GM20000 (cell line): ENCODE measurements at places on chromosomes 2 and 18.

DNA sequence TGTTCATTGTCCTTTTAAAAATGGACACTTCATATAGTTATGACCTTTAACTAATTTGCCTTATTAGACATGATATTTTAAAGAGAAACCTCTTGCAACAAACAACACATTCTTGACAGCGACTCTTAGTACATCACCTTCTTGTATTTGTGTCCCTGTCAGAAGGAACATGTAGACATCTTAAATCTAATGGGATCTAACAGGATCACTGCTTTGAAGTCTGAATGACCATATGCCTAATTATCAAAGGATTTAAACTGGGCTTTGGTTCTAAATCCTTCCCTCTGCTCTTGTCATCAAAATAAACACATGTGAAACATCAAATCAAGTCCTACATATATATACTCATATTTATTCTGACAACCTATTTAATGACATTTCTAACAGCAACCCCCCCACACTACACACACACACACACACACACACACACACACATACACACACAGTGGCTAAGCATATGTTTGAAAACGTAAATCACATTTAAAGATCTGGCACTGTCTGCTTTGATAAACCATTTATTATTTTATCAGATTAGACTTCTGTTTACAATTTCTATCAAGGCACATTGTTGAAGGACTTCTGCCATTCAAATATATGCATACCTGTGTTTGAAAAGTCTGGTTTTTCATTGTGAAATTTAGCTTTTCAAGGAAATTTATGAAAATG, 4.2 kb downstream of the GALNT13 start:
- DNase-seq, result no peak

DNA sequence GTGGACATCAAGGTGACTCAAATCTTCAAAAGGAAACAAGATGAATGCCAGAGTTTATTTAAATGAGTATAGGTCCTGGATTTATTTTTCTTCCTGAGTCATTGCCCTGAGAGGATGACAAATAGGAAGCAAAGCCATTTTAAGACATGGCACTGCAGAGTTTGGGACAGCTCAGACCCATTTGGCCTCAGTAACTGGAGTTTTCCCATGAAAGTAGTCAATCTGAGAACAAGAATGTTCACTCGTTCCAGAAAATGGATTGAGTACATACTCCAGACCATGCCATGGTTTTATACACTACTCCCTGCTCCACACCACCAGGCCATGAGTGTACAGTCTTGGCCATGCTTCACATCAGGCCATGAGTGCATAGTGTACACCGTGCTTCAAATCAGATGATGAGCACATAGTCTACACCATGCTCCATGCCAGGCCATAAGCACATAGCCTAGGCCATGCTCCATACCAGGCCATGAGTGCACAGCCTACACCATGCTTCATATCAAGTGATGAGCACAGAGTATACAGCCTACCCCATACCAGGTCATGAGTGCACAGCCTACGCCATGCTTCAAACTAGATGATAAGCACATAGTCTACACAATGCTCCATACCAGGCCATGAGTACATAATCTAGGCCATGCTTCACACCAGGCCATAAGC, 202.4 kb downstream of the FBXO15 start:
- DNase-seq, result no peak

DNA sequence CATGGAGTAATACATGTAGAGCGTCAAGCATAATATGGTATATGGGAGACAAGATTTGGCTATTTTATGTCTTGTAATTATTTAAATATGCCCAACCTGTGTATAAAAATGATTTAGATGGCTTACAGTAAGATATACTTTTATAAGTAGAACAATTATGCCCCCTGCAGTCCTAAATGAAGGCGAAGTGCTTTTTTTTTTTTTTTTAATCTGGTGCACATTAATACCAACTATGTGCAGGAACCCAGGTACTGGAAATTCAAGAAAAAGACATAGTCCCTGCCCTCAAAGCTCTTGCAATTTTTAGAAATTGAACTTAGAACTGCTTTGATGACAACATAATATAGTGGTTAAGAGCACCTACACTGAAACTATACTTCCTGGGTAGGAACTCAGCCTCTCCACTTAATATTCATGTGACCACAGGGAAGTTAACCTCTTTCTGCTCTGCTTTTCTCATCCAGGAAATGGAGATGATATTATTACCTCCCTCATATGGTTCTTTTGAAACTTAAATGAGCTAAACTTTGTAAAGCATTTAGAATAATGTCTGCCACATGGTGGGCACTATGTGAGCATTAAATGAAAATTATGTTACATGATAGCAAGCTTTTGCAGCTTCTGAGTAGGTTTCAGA, 38.1 kb downstream of the AFTPH start:
- DNase-seq, result no peak

GRCh38 chr2:157441072-157441454, 2.8 kb downstream of the CYTIP start:
- DNase-seq, result peak; percentile 45

GRCh38 chr2:95344215-95344583, 47.1 kb downstream of the KCNIP3 start:
- no peak for DNase-seq

DNA sequence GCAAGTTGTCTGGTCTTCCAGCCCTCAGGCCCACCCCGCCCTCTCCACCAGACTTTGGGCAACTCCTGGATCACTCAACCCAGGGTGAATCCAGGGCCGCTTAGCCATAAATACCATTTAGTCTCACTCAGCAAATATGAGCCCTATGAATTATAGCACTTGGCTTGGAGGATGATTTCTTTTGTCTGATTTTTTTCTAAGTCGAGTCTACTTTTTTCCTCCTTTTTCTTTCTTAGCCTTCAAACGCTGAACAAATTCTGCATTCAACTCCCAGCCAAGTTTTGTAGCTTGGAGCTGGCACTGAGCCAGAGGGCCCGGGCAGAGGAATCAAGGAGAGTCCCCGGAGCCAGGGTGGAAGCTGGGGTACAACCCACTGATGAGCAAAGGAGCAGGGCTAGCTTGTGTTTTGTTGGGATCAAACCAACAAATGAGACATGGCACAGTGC, 48.7 kb downstream of the SERTAD2 start:
- DNase-seq, result no peak

GRCh38 chr2:174662859-174663258, 65.3 kb upstream of the WIPF1 start:
- no peak for DNase-seq

DNA sequence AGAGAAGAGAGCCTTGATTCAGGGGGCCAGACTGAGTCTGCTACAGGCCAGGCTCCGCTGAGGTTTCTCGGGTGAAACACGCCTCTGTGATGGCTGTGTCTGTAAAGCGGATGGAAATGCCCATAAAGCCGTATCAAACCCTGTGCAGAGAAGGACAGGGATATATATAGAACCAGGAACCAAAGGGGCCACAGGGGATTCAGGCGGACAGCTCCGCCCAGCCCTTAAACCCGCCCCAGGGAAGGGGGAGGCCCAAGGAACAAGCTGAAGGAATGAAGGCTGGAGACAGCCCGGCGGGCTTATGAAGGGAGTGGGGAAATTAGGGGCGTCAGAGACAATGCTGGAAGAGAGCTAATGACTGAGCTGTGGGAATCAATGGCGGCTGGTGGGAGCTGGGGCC, 42.1 kb downstream of the NHEJ1 start:
- DNase-seq, result no peak

DNA sequence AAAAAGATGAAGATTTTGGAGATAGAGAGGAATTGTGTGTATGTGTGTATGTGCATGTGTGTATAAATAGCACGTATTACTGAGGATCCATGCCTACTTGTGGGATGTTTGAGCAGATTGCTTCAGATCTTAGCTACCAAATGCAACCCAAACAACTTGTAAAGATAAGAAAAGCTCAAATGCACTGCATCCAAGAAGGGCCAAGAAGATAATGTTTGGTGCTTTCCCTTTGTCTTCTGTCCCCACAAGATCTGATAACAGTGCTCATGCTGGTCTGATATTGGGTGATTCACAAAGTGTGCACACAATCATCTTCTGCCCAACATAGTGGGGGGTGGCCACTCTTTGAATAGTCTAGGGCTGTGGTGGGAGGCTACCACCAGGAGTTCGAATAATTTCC, 284.8 kb upstream of the CYRIA start:
- DNase-seq, result no peak

DNA sequence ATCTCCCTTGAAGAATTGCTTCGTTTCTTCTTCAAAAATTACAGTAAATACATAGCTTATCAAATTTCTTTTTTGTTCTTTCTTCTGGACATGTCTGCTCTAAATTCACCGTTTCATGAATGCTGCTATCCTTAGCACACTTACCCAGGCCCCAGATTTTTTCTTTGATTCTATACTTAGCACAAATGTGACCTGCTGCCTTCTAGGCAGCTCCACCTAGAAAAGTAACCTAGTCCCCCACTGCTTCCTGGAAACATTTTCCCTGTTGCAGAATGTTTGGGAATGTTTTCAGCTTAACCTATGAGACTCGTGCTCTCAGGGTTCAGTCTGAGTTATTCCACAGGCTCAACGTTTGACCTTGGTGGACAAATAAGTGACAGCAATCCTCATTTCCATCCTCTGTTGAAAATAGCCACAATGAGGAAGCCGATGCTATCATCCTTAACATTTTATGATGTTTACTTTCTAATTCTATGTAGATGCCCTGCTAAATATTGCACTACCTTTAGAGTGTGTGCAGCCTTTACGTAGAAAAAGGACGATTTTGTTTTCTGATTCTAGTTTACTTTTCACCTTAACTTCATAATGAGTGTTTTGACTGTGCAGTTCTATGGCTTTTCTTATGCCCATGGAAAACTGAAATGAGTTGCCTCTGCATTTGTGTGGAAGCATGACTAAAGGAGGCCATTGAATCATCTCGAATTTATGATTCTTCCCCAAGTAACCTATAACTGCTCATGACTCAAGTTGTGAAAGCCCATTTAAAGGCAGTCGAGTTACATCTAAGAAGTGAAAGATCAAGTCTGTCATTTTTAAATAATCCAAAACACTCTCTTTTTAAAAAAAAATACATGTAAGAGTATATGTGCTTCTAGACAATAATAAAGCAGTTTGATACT, 47.7 kb downstream of the TMEM182 start:
- DNase-seq, result no peak

GRCh38 chr2:238167761-238168160, 9.0 kb downstream of the ERFE start:
- peak; percentile 29 for DNase-seq

DNA sequence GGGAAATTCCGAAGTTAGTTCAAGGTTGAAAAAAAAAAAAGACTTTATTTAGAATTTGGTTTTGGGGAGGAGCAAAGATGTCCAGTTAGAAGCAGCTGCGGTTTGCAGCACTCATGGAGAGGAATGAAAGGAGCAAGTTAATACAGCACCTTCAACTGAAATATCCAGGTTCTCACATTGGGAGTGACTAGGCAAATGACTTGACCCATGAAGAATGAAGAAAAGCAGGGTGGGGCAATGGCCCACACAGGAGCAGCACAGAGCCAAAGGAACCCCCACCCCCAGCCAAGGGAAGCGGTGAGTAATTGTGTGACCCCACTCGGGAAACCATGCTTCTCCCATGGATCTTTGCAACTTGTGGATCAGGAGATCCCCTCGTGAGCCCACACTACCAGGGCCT, 32.8 kb downstream of the ZNF892 start:
- DNase-seq, result no peak

- DNase-seq, result no peak
These were observed 125.4 kb downstream of the TPO start for GRCh38 chr2:1538663-1539062.

- DNase-seq, result no peak
These were observed 65.4 kb upstream of the MMADHC start for GRCh38 chr2:149652926-149653325.

DNA sequence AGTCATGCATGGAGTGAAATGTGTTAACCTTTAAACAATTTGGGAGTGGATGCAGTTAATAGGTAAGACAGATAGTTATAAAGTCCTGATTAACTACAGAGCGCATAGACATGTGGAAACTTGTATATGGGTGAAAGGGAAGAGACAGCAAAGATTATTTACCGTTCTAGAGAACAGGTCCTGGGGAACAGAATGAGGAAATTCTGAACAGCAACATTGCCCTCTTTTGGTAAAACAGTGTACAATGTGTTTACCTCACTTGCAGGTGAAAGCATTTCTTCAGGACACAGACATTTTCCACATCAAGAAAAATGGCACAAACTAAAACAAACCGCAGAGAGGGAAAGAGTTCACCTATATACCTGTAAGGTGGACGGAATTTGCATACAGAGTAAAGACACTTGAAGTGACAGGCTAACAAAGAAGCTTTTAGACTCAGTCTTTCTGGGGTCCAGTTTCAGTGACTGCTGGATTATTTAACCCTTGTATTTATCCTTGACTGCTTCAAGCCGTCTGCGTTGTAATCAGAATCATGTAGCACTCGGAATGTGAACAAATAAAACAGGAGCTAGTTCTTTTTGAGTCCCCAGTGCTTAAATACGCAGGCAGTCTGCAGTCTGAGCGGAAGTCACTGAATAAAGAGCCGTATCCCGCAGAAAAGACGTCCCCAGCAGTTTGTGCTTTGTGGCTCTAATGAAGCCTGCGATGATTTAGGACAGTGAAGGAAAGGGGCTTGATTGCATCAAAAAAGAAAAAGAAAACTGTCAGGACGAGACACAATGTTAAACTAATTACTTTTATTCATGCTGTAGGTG, 364.8 kb upstream of the GALNT5 start:
- peak; percentile 8 for DNase-seq

GRCh38 chr18:7684357-7684756, 117.2 kb downstream of the PTPRM start:
- DNase-seq, result no peak

- no peak for DNase-seq
These were observed 99.6 kb upstream of the MCFD2 start for GRCh38 chr2:47015206-47015605.

DNA sequence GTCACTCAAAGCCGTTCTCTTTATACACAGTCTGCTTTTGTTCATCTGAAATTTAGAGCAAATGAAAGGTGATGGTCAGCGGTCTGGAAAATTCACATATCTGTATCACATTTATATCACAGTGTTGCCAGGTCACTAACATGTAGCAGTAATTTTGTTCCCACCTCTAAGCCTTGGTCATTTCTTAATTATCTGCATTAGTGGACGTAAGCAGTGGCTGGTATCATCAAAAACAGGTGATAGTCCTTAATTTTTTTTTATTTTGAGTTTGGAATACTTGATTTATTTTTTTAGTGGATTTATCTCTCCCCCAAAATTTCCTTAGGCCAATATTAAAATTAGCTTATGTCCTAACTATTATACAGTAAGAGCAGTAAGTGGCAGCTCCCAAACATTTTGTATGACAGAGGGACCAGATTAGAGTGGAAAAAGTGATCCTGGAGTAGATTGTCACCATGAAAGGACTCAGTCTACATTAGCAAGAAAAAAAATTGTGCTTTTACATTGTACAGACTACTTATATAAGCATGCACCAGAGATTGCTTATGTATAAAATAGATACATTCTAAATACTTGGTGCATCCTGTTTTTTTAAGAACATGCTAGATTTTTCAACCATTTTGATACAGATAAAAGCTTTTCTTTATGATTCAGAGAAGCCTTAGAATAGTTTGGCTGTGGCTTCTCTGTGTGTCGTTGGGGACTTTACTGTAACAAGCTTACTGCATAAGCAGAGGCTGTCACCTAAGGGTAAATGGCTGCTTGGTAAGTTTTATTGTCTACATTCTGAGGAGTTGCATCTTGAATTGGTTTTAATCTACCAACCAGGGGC, 65.0 kb downstream of the MAPRE2 start:
- no peak for DNase-seq

- DNase-seq, result no peak
These were observed 261.0 kb upstream of the SIX3 start for GRCh38 chr2:44680424-44680971.
